ENCODE measurements at places on chromosomes 3 and 15.

DNA sequence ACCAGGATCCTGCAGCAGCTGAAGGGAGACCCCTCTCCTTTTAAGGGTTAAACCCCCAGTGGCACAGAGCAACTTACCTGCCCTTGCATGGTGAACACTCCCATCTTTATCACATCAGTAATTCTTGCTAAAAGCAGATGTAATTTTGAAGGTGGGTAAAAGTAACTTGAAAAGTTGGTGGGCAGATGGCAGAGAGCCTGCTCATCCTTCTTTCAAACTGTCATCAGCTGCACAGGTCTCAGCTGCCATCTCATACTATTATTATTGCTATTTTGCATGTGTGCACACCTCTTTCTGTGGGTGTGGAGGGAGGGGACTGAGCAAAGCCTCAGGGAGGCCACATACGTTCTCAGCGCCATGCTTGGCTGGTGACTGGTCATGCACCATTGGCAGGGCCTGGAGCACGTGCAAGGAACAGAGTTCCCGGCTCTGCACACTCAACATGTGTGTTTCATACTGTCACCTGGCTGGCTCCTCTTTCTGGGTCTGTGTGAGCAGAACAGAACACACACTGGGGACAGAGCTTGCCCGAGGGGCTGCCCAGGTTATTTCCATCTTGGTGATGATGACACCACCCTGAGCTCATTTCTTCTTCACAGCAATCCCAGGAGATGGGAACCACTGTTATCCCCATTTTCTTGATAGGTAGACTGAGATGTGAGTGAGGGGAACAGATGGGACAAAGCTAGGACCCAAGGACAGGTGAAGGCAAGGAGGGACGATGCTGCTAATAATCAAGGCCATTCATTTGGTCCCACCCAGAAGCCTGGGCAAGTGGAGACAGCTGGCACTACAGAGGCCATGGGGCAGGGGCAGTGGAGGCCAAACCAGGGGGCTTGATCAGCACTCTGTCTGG, 95.8 kb upstream of the KLF13 start:
- DNase-seq: no peak

DNA sequence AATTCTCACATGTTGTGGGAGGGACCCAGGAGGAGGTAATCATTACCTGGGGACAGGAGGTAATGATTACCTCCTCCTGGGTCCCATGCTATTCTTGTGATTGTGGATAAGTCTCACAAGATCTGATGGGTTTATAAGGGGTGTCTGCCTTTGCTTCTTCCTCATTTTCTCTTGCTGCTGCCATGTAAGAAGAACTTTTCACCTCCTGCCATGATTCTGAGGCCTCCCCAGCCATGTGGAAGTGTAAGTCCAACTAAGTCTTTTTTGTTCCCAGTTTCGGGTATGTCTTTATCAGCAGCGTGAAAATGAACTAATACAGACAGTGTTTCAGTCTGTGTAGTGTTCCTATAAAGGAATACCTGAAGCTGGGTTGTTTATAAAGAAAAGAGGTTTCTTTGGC, 13.1 kb upstream of the KCTD6 start:
- DNase-seq: no peak

DNA sequence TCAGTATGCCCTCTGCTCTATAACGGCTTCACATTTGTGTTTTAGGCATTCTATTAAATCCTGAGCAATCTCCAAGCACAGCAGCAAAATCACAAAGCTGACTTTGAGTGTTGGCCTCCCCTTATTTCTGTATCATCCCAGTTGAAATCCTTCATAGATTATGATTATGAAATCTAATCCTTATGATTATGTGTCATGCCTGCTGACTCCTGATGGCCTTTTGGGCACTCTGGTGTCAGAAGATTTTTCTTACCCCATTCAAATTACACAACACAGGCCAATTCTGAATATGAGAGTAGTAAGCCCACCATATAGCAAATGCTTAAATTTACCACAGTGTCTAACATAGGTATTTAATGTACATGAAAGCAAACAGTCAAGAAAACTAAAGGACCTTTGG, 34.3 kb downstream of the CDV3 start:
- DNase-seq: no peak

DNA sequence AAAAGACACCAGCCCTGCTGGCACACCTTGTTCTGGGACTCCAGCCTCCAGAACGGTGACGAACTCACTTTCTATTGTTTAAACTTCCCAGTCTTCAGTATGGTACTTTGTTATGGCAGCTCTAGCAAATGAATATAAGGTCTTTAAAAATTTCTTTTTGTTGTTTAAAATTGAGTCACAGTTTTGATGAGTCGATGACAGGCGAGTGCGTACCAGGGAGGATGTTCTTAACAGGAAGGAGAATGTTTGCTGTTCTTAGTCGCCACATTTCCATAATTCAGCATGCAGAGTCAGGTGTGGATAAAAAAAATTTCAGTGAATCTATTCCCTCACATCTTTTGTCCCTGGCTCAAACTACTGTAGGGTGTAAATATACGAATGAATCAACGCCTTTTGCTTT, 12.4 kb downstream of the DNASE1L3 start:
- no peak for DNase-seq

GRCh38 chr3:160754371-160754854, 1.6 kb upstream of the PPM1L start:
- peak; percentile 25 for DNase-seq

- no peak for DNase-seq
Observed at GRCh38 chr3:109532257-109533216, 195.2 kb upstream of the DPPA4 start.

DNA sequence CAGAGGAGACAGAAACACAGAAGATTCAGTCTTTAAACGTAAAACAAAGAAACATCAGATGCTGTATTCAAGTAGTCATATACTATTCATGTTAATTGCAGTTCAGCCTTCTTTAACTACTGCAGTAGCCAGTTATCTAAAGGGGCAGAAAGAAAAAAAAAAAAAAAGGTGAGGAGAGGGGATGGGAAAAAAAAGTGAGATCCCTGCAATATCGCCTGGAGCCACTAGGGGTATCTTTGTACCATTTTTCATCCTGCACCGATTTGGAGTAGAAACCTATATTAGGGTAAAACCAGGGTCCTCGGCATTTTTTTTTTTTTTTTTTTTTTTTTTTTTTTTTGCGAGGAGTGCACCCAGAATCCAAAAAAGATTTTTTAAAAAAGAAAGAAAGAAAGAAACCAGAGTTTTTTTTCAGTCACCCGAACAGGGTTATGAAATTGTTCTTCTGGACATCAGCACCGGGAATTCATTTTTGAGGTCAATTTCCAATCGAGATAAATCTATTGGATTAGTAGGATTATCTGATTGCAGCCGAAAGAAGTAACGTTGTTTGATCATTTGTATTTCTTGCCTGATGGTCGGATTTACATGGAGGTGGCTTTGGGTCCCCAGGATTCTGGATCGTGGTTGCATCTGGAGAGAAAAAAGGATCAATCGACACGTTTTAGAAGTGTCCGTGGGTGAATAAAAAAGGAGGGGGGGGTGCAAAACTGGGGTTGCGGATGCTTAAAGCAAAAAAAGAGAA, 186.7 kb downstream of the NLGN1 start:
- DNase-seq: no peak

DNA sequence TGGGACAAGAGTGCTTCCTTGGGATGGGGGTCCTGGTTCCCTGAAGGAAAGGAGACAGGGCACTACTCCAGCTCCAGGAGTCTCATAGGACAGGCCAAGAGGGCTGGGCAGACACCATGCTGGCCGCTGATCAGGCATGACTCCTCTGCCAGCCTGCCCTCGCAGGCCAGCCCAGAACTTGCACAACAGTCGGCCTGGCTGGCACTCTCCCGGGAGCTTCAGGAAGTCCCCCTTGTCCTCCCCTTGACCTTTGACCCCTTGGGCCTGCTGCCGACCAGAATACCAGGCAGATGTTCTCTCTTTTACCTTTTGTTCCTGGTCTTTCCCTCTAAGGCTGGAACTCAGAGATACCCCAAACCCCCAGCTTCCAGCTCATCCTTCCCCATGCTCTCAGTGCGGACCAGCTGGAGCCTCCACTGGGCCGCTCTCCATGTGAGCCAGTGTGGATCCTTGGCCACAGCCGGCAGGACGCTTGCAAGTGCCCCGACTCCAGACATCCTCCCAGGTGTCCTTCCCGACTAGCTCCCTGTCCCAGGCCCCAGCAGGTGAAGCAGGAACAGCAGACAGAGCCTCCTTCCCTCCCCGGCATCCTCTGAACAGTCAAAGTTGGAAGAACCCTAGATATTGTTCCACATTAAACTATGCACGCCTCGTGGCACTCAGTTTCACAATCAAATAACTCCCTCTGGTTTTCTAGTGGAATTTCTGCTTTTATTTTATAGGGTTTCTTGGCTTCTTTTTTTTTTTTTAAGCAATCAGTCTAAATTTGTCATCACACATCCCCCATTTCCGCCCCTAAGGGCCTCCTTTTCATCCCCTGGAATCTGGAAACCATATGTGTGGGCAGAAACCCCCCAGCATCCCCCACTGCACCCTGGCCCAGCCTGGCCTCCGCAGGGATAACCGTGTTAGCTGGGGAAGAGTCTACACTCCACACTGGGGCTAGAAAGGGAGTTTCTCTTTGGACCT, 15.7 kb downstream of the VPS18 start:
- no peak for DNase-seq

GRCh38 chr15:29125382-29126207, 144.0 kb downstream of the NSMCE3 start:
- no peak for DNase-seq

DNA sequence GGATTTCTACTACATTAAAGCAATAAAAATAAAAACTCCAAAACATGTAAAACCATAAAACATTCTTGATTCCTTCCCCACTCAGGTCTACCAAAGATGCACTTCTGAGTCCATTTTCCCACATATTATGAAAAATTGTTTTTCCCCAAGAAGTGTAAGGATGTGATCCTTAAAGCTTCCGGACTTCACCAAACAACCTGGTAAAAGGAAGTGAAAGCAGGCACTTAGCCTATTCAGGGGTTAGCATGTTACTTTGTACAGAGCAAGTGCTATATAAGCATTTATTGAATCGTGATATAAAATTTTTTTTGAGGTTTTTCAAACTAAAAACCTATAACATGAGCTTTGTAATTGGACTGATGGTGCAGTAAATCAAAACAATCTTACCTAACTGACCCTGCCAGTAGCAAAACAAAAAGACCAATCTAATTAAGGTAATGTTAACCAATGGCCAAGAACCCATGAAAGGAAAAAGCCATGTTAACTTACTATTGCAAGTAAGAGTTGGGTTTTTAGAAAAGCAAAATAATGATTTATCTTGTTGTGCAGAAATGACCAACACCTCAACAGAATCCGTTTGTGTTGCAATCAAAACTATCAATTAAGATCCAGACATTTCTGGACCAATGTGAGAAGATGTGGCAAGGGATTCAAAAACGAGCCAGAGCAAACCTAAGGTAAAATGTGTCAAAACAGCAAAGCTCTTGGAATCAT, 1.8 kb downstream of the SETD2 start:
- DNase-seq: no peak

DNA sequence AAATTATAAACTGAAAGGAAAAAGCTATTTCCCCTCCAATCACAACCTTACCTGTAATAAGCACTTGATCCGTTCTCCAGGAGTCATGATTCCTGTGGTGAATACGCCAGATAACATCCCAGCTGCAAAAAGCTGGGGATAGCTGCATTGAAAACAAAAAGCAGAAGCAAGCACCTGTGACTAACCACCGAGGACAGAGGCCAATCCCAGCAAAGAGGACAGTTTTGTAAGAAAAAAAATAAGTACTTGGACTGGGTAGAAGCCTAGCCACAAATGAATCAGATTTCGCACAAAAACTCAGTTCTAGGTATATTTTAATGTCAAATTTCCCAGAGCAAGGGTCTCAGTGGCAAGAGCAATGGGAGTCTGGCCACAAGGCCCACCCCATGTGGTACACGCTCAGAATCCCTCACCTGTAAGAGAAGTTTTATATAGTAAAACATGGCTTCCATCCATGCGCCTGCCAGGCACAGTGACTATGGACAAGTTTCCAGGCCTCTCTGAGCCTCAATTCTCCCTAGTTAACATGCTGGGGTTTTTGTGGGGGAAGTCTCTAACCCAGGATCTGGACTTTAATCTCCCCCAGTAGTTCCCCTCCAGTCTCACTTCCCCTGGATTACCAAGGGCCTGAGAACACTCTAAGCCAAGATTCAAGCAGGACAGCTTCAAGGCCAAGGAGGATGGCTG, 19.2 kb downstream of the SLC25A20 start:
- no peak for DNase-seq

DNA sequence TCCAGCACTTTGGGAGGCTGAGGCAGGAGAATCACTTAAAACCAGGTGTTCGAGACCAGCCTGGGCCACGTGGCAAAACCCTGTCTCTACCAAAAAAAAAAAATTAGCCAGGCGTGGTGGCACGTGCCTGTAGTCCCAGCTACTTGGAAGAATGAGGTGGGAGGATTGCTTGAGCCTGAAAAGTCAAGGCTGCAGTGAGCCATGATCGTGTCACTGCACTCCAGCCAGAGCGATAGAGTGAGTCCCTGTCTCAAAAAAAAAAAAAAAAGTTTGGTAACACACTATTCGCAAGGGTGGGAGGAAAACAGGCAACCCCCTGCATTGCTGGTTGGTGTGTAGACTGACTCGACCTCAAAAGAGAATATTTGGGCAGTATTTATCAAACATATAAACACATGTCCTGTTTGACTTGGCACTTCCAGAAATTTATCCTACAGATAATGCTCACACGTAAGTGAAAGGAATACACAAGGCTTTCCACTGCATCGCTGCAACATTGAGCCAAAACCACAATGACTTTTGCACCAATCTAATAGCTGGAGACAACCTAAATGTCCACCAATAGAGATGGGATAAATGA, 3.1 kb upstream of the ANPEP start:
- no peak for DNase-seq

GRCh38 chr3:192857260-192857661, 60.4 kb downstream of the MB21D2 start:
- no peak for DNase-seq

GRCh38 chr15:63016234-63016633, 26.3 kb upstream of the TPM1 start:
- DNase-seq: no peak

DNA sequence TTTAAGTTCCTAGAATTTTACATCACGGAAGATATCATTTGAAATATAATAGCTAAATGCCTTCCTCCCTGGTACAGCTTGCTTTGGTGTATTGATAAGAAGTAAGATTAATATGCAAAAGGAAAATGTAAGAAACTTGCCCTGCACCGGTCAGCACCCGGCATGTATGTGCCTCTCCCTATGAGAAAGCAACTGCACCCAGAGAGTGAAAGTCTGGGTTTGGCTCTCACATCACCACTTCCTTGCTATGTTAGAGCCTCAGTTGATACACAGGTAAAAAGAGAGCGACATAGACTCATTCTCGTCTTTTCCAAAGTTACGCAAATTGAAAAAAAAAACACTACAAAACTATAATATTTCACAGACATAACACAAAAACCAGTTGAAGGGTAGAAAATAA, 96.7 kb downstream of the FOXP1 start:
- DNase-seq: no peak

GRCh38 chr3:46629551-46630517, 17.5 kb downstream of the FAM240A start:
- peak; percentile 72 for DNase-seq

- DNase-seq: no peak
Observed at GRCh38 chr3:8652324-8652987, 7.9 kb upstream of the SSUH2 start.

GRCh38 chr3:130743354-130743753, 3.3 kb downstream of the PIK3R4 start:
- DNase-seq: no peak
